ENCODE measurements at places on chromosomes 2 and 18. TPM values are rescaled to one million over a fixed set of nuclear protein-coding genes. Genes with fewer than 3 reads are reported as not detected.

DNA sequence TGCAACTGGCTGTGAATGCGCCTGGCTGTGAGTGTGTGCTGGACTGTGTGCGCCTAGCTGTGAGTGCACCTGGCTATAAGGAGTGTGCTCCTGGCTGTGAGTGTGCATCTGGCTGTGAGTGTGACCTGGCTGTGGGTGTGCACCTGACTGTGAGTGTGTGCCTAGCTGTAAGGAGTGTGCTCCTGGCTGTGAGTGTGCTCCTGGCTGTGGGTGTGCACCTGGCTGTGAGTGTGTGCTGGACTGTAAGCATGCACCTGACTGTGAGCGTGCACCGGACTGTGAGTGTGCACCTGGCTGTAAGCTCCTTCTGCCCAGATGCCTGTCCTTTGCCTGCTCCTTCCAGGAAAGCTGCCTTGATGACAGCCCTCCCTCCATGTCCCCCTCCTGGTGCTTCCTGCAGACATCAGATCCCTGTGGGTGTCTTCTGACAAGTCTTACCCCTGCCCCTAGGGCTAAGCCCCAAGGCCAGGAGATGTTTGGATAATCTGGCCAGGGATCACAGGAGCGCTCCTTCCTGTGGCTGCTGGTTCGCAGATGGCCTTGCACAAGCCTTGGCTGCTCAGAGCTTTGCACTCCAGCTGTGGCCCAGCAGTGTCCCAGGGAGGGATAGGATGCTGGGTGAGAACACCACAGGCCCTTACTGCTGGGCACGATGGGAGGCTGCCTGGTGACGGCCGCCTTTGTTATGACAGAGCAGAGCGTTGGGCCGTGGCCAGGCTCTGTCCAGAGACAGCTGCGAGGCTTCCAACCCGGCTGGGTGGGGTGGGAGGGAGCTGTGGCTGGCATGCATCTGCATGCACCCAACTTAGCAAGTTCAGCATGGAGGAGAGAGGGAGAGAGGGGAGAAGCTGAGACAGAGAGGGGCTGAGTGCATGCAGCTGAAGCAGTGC, 89.9 kb downstream of the GLI2 start:
- peaks cover 45% of the 10 kb centered on the region for H3K4me1 ChIP-seq
- no peak overlapping the region for H3K27ac ChIP-seq
- H3K4me3 ChIP-seq = no peak overlapping the region
- no peaks in the 10 kb centered on the region for H3K36me3 ChIP-seq
- peak; percentile 97 for DNase-seq
- H3K27me3 ChIP-seq = no peaks in the 10 kb centered on the region

DNA sequence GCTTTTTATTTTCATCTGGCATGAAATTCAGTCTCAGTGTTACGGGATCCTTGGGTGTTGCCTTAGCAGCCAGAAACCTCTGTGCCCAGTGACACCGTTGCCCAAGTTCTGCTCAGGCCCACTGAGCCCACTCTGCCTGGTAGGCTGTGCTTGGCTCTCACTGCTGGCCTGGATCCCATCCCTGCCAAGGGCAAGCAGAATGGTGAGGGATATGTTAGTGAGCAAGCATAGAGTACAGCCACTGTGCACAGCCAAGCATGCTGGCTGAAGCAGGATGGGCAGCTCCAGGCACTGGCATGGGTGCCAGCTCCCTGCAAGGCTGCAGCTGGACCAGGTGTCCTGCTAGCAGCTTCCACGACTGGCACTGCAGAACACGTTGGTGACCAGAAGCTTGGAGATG, 194.7 kb upstream of the TFPI start:
- H3K36me3 ChIP-seq = no peaks in the 10 kb centered on the region
- no peak overlapping the region for H3K27ac ChIP-seq
- DNase-seq = no peak
- H3K27me3 ChIP-seq = no peaks in the 10 kb centered on the region
- no peak overlapping the region for H3K4me3 ChIP-seq

GRCh38 chr2:29733213-29733612, 188.2 kb downstream of the ALK start:
- no peaks in the 10 kb centered on the region for H3K27me3 ChIP-seq
- H3K27ac ChIP-seq = no peak overlapping the region
- H3K4me1 ChIP-seq = no peaks in the 10 kb centered on the region
- no peak for DNase-seq
- no peak overlapping the region for H3K4me3 ChIP-seq
- no peaks in the 10 kb centered on the region for H3K36me3 ChIP-seq

TNS1 gene
- 3.0 TPM for total RNA-seq

SULT1C4 gene
- 1.6 TPM for total RNA-seq

GAREM2 gene
- total RNA-seq = 4.9 TPM

HAUS1 gene
- 45.8 TPM for total RNA-seq

Measured in SJCRH30 (cell line).